Epithelial cell of alveolus of lung (primary cell): ENCODE measurements at places on chromosomes 4 and X. TPM values are rescaled to one million over a fixed set of nuclear protein-coding genes. Genes with fewer than 3 reads are reported as not detected.

Gene ERAS
- total RNA-seq: not detected in 2 replicates

Gene VCX
- total RNA-seq: not detected in 2 replicates

Gene MAGEA11
- not detected in 2 replicates for total RNA-seq

Gene CENPVL2
- total RNA-seq: not detected in 2 replicates
